Ascending aorta (tissue), 2 donors: ENCODE measurements at places on chromosomes 1 and 21. TPM values are rescaled to one million over a fixed set of nuclear protein-coding genes. Genes with fewer than 3 reads are reported as not detected.

DNA sequence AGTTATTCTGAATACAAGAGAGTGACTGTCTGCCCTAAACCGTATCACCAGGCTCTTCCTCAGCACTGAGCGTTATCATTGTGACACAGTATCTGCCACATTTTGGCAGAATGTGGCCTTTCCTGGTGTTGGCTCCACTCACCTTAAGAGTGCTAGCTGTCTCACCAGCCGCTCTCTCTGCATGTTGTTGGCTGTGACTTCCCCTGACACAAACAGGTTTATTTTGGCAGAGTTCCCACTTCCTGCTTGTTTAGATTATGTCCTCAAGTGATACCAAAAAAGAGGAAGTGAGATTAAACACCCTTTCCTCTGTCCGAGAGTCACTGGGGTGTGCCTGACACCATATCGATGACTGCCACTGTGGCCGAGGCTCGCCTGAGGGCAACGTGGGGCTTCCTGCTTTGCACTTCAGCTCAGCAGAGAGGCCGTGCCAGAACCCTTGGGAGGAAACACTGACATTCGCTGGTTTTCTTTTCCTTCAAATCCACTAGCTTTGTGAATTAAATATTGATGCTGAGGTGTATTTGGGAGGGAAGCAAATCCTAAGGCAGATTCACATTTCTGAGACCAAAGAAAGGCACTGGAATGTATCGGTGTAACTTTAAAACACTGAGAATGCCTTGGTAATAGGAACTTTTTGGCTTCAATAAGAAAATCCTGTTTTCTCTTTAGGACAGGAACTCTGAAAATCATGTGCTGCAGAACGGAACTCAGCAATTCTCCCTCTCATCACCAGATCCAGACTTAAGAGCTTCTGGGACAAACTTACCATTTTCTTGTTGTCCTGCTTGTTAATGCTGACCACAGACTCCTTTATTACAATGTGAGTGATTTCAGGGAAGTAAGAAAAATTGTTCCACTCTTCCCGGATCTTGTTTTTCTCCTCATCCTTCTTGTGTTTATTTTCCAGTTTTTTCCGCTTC is 102.1 kb downstream of the JAK1 start:
- H3K27ac ChIP-seq, result no peak overlapping the region
- H3K4me1 ChIP-seq, result no peaks in the 10 kb centered on the region
- peak; percentile 74 for DNase-seq
- peaks cover 29% of the 10 kb centered on the region for H3K36me3 ChIP-seq
- H3K27me3 ChIP-seq, result peaks cover 4% of the 10 kb centered on the region
- H3K4me3 ChIP-seq, result no peak overlapping the region

DNA sequence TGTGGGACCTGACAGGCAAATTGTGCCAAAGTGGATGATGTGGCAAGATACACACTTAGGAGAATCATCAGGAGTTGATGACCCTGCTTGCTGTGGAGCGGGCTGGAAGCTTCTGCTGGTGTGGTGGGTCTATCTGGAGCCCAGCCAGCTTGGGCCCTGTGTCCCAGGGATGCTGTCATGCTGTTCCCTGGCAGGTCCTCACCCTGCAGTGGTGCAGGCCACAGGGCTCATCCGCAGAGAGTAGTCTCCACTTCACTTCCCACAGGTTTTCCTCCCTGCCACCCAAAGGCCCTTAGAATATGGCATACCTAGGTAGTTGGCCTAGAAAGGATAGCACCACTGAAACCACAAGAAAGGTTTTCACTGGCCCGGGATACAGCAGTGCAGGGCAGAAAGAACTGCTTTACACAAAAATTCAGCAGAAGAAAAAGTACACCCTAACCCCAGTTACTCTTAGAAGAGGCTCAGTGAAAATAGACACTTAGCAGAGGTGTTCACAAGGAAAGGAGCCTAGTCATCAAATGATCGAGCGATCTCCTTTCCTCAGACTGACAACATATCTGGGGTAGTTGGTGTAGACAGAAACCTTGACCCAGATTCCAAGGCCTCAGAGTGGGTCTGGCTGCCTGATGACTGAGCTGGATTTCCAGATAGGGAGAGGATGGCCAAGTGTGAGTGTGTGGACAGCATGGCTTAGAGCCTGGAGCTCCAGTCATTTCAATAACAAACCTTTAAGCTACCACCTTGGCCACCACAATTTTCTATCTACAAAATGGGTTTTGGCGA is 1.3 kb upstream of the C1orf226 start:
- no peak overlapping the region for H3K27ac ChIP-seq
- H3K4me3 ChIP-seq, result no peak overlapping the region
- H3K4me1 ChIP-seq, result no peaks in the 10 kb centered on the region
- H3K36me3 ChIP-seq, result no peaks in the 10 kb centered on the region
- no peaks in the 10 kb centered on the region for H3K27me3 ChIP-seq

DNA sequence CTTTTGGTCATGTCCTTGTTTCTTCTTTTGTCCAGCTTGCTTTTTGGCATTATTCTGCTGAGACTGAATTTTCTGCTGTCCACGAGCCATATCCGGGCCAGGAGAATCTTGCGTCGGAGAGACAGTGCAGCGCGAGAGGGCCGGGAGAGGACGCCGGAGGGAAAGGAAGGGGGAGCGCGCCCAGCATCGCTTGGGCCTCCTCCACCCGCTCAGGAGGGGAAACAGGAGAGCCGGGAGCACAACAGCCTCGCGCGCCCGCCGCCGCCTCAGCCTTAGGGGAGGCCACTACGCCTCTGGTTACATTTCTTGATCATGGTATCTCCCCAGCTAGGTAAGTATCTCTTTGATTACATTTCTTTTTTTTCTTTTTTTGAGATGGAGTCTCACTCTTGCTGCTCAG is 7.4 kb upstream of the DEGS1 start:
- H3K27ac ChIP-seq, result no peak overlapping the region
- DNase-seq, result no peak
- H3K27me3 ChIP-seq, result no peaks in the 10 kb centered on the region
- H3K36me3 ChIP-seq, result no peaks in the 10 kb centered on the region
- H3K4me3 ChIP-seq, result no peak overlapping the region
- H3K4me1 ChIP-seq, result no peaks in the 10 kb centered on the region

GRCh38 chr1:228004856-228005462 is 1.8 kb upstream of the WNT3A start:
- no peak overlapping the region for H3K4me3 ChIP-seq
- H3K36me3 ChIP-seq, result no peaks in the 10 kb centered on the region
- no peaks in the 10 kb centered on the region for H3K4me1 ChIP-seq

Gene TCHHL1
- total RNA-seq, result not detected

Gene KCNK2
- total RNA-seq, result 0.85 TPM
